ENCODE measurements at places on chromosomes 16 and 17. TPM values are rescaled to one million over a fixed set of nuclear protein-coding genes. Genes with fewer than 3 reads are reported as not detected.

The GPATCH8 gene
- polyA plus RNA-seq, result 19.3 TPM

The SPATA33 gene
- polyA plus RNA-seq, result 5.2 TPM

The TBX6 gene
- 2.2 TPM for polyA plus RNA-seq

The SHISA6 gene
- polyA plus RNA-seq, result 4.4 TPM

The PMP22 gene
- 314 TPM for polyA plus RNA-seq

The CES4A gene
- 4.0 TPM for polyA plus RNA-seq

The NAGS gene
- polyA plus RNA-seq, result 2.1 TPM

The DRC7 gene
- not detected for polyA plus RNA-seq

The SLC46A1 gene
- 7.4 TPM for polyA plus RNA-seq

The HIC1 gene
- polyA plus RNA-seq, result 19.2 TPM

The NAA60 gene
- 47.1 TPM for polyA plus RNA-seq

The KRTAP4-5 gene
- polyA plus RNA-seq, result not detected

The SLFN12L gene
- polyA plus RNA-seq, result 0.30 TPM

The FOXL1 gene
- 9.5 TPM for polyA plus RNA-seq

The HOXB6 gene
- 4.0 TPM for polyA plus RNA-seq

The PLEKHG4 gene
- polyA plus RNA-seq, result 5.8 TPM

The KRT23 gene
- 0.87 TPM for polyA plus RNA-seq

The C16orf78 gene
- not detected for polyA plus RNA-seq

The C16orf89 gene
- 11.1 TPM for polyA plus RNA-seq

The SEPTIN12 gene
- not detected for polyA plus RNA-seq

The SOX15 gene
- polyA plus RNA-seq, result 15.3 TPM

The KRT20 gene
- polyA plus RNA-seq, result 2.2 TPM

The PRSS53 gene
- polyA plus RNA-seq, result 4.7 TPM

The SLFN11 gene
- polyA plus RNA-seq, result 6.7 TPM

The TMC8 gene
- 3.6 TPM for polyA plus RNA-seq

The MT1M gene
- polyA plus RNA-seq, result 182 TPM

The KSR1 gene
- 22.7 TPM for polyA plus RNA-seq

The TBC1D3I gene
- not detected for polyA plus RNA-seq

The HS3ST6 gene
- polyA plus RNA-seq, result 1.6 TPM

The CCL7 gene
- 0.15 TPM for polyA plus RNA-seq

The DOC2B gene
- 13.2 TPM for polyA plus RNA-seq

The KRTAP3-1 gene
- not detected for polyA plus RNA-seq

The GPR142 gene
- polyA plus RNA-seq, result 0.23 TPM

The SYNGR2 gene
- polyA plus RNA-seq, result 79.7 TPM

The CFAP97D1 gene
- polyA plus RNA-seq, result 0.05 TPM

The EME1 gene
- 0.29 TPM for polyA plus RNA-seq

The ATP2C2 gene
- 2.3 TPM for polyA plus RNA-seq

The BIRC5 gene
- 0.49 TPM for polyA plus RNA-seq

The OTOP3 gene
- not detected for polyA plus RNA-seq

The BOLA2B gene
- polyA plus RNA-seq, result 97.5 TPM

The TPSD1 gene
- polyA plus RNA-seq, result 2.1 TPM

The PER1 gene
- polyA plus RNA-seq, result 183 TPM

The C17orf58 gene
- 9.6 TPM for polyA plus RNA-seq

The RASL10B gene
- 3.0 TPM for polyA plus RNA-seq

The GLTPD2 gene
- 0.10 TPM for polyA plus RNA-seq

The CACNA1G gene
- polyA plus RNA-seq, result 0.15 TPM

The TLCD2 gene
- polyA plus RNA-seq, result 4.6 TPM

The CCL18 gene
- polyA plus RNA-seq, result 1.5 TPM

The DHRS7C gene
- 0.16 TPM for polyA plus RNA-seq

The PYY gene
- polyA plus RNA-seq, result not detected

The HID1 gene
- polyA plus RNA-seq, result 13.4 TPM

All from urinary bladder (tissue), 4 donors.